ENCODE measurements at places on chromosomes 13 and 19.

- DNase-seq: no peak
Observed at GRCh38 chr13:66778461-66778860, 451.7 kb downstream of the PCDH9 start.

DNA sequence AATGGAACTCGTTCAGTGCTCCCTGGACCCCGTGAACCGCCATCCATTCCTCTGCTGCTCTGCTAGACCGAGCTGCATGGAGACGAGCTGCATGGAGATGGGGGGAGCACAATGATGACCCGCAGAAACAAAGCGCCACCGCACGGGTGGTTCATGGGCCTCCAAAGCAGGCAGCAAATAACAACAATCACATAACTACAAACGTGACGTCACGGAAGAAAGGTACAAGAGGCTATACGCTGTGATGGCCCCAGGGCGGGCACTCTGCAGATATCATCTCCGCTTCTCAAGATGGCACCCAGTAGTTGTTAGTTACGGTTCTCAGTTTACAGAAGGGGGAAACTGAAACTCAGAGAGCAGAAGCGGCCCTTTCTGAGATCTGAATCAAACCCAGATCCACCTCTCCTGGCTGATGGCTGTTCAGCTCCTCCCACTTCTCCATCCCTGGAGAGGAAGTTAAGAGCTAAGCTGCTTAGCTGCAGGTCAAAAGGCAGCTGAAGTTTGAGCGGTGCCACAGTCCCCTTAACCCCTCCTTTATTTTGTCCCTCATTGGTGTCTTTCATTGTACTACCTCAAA, 1.7 kb downstream of the ATP13A1 start:
- DNase-seq: no peak

GRCh38 chr13:48505012-48505411, 27.9 kb downstream of the RCBTB2 start:
- DNase-seq: no peak

GRCh38 chr13:108115738-108116137, 99.6 kb downstream of the LIG4 start:
- no peak for DNase-seq

- no peak for DNase-seq
Observed at GRCh38 chr13:67119481-67119894, 110.6 kb downstream of the PCDH9 start.

GRCh38 chr19:31289976-31290375, 59.3 kb downstream of the TSHZ3 start:
- DNase-seq: no peak

- DNase-seq: peak; percentile 51
Observed at GRCh38 chr19:17953869-17954268, 13.0 kb upstream of the KCNN1 start.

DNA sequence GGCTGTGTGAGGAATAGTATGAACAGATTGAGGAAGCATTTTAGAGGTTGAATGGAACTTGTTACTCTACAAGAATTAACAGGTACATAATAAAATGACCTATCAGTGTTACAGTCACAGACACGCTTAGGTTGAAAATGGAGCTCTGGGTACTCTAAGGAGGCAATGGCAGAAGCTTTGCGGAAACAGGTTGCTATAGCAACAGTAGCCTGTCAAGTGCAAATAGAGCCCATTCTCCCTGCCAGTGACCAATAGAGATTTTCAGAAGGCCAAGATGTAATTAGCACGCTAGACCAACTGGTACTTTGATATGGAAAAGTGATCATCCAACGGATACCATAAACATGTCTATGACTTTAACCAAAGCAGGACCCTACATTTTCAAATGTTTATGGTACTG, 148.5 kb upstream of the FREM2 start:
- DNase-seq: no peak

DNA sequence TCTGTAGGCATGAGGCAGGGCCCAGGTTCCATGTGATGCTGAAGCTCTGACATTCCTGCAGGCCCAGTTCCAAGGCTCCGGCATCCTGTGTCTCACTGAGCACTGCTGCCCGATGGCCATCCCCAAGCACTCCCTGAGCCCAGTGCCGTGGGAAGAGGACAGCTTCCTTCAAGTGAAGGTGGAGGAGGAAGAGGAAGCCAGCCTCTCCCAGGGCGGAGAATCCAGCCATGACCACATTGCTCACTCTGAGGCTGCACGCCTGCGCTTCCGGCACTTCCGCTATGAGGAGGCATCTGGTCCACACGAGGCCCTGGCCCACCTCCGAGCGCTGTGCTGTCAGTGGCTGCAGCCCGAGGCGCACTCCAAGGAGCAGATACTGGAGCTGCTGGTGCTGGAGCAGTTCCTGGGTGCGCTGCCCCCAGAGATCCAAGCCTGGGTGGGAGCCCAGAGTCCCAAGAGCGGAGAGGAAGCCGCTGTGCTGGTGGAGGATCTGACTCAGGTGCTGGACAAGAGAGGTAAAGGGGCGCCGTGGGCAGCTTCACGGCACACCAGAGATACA, 8.0 kb downstream of the ZSCAN22 start:
- no peak for DNase-seq

- no peak for DNase-seq
Observed at GRCh38 chr13:43374621-43375020, 351.2 kb downstream of the DNAJC15 start.

GRCh38 chr13:97325738-97326137, 103.6 kb downstream of the MBNL2 start:
- no peak for DNase-seq

GRCh38 chr13:97781891-97782305, 171.6 kb upstream of the IPO5 start:
- DNase-seq: no peak

DNA sequence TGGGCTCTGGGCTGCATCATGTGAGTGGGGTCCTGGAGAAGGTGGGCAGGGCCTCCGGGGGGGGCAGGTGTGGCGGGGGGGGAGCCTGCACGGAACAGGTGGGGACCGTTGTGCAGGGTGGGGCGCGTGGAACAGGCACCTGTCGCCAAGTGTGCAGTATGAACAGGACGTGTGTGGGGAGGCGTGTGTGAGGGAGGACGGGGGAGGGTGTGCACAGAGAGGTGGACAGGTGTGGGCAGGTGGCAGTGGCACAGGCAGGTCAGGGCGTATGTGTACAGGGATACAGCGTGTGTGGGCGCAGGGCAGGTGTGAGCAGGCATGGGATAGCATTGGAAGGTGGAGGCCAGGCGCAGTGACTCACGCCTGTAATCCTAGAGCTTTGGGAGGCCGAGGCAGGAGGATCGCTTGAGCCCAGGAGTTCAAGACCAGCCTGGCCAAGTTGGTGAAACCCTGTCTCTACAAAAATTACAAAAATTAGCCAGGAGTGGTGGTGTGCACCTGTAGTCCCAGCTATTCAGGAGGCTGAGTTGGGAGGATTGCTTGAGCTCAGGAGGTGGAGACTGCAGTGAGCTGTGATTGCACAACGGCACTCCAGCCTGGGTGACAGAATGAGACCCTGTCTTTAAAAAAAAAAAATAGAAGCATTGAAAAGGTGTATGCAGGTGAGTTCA, 3.2 kb downstream of the PLK5 start:
- no peak for DNase-seq

DNA sequence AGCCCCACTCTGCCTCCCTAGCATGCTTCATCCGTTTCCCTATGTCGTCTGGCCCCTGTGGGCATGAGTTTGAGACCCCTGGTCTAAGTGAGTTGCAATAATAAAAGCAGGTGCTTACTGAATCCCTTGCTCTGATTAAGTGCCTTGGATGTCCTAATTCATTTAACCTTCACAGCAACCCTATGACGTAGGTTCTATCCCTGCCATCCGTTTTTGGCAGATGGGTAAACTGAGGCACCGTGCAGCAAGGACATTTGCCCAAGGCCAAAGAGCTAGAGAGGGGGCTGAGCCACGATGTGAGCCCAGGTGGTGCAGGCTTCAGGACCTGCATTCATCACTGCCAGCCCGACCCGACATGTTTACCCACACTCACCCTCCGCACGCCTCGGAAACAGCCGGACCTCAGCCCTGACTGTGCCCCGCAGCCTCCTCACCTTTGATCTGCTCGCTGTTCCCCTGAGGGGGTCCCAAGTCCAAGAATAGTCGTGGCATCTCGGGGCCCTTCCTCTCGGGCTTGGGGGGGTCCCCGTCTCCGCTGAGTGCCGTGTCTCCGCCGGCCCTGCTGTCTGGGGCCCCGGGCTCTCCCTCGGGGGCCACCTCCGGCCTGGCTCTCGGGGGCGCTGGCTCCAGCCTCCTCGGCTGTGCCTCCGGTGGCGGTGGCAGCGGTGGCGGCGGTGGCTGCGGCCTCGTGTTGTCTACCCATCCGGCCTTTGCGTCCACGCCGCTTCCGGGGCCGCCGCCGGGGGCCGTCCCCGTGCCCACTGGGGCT, 14.5 kb downstream of the LMTK3 start:
- DNase-seq: no peak

DNA sequence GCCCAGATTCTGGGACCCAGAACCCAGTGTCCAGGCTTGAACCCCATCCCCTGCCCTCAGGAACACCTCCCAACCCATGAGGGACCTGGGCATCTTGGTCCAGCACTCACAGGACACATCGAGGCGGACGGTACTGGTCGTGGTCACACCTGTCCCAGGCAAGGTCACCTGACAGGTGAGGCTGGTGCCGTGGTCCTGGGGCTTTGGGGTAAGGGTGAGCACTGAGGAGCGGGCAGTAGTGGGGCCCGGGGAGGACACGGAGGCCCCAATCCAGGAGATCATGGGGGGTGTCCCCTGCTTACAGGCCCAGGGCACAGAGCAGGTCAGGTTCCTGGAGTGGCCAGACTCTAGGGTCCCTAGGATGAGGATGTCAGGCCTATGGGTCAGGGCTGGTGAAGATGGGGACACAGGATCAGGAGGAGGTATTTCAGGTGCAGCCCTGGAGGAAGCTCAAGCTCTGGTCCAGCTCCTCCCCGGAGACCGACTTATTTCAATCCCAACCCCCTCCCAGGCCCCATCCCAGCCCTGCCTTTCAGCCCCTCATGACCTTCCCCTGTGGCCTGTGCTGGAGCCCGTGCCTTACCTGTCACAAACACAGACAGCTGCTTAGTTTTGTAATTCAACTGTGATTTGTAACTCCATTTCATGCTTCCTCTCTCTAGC, 772 bp downstream of the SIGLEC8 start:
- no peak for DNase-seq

DNA sequence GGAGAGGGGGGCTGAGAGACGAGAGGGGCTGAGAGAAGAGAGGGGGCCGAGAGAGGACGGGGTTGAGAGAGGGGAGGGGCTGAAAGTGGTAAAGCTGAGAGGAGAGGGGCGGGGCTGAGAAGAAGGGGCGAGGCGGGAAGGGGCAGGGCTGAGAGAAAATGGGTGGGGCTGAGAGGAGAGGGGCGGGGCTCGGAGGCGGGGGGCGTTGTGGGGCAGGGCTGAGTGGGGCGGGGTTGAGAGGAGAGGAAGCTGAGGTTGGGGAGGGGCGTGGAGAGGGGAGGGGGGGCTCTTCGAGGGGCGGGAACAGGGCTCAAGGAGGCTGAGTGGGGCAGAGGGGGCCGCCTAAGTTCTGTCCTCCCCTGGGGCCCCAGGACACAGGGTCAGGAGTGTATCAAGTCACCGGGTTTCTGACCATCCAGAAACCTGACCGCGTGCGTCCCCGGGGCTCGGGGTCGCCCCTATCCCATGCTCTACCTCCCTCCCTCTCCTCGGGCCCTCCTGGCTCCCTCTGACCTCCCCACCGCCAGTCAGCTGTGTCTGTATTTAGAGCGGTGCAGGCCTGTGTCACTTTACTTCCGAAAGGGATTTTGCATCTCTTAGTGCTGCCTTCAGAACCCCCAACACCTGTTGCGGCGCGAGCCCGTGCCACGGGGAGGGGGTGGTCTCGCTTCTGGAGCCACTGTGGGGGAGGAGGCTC, 38.6 kb upstream of the SEMA6B start:
- DNase-seq: peak; percentile 63
